Astrocyte (in vitro differentiated cells and primary cell): ENCODE measurements at places on chromosomes 11 and 22. TPM values are rescaled to one million over a fixed set of nuclear protein-coding genes. Genes with fewer than 3 reads are reported as not detected.

TRPC6 gene
- total RNA-seq, result 0.07 and 0.17 TPM in 2 replicates

SLCO2B1 gene
- 2.6 and 5.0 TPM in 2 replicates for total RNA-seq

CDKN1C gene
- total RNA-seq, result 3.8 and 7.5 TPM in 2 replicates

FGF4 gene
- not detected in 2 replicates for total RNA-seq

MS4A3 gene
- not detected in 2 replicates for total RNA-seq

TUBA8 gene
- total RNA-seq, result 0.79 TPM in 1 of 2 replicates, not detected in the other

GRCh38 chr11:26109658-26110368, 222.1 kb upstream of the ANO3 start:
- no peak overlapping the region for H3K4me3 ChIP-seq
- H3K27ac ChIP-seq, result no peak overlapping the region
- no peaks in the 10 kb centered on the region for H3K36me3 ChIP-seq
- no peaks in the 10 kb centered on the region for H3K4me1 ChIP-seq
- no peak for DNase-seq

DNA sequence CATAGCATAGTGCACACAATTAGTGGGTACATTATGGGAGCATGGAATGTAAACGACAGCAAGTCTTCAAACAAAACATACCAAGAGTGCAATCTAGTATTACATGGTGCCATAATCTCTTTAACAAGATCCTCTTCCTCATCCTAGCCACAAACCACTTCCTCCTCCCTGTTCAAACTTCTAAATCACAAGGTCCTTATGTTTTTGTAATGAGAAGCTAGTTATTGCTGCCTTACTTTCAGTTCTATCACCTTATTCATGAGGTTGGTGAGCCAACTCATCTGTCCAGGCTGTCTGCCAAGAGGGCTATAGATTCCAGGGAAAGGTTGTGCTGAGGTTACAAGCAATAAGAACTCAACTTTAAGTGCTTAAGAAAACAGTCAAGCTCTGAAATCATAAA, 195.4 kb upstream of the ARHGAP20 start:
- peaks cover 5% of the 10 kb centered on the region for H3K27me3 ChIP-seq
- H3K4me1 ChIP-seq, result peaks cover 22% of the 10 kb centered on the region
- no peak overlapping the region for H3K4me3 ChIP-seq

DNA sequence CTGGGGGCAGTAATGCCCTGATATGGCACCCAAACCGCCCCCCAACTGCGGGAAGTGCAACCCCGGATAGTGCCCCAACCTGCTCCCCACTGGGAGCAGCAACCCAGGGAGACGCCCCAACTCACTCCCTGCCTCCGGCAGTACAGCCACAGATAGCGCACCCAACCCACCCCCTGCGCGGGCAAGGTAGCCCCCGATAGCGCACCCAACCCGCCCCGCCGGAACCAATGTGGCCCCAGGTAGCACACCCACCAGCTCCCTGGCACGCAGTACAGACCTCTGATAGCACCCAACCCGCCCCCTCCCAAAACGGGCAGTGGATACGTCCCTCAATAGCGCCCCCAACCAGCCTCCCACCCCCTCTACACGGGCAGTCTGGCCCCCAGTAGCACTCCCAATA, 3.8 kb upstream of the RFPL3 start:
- no peak overlapping the region for H3K27ac ChIP-seq
- no peaks in the 10 kb centered on the region for H3K27me3 ChIP-seq
- no peak overlapping the region for H3K4me3 ChIP-seq
- no peaks in the 10 kb centered on the region for H3K36me3 ChIP-seq
- DNase-seq, result no peak

- no peak overlapping the region for H3K4me3 ChIP-seq
- DNase-seq, result no peak
- no peak overlapping the region for H3K27ac ChIP-seq
- no peaks in the 10 kb centered on the region for H3K27me3 ChIP-seq
These were observed 91.8 kb upstream of the CD44 start for GRCh38 chr11:35047179-35047578.

DNA sequence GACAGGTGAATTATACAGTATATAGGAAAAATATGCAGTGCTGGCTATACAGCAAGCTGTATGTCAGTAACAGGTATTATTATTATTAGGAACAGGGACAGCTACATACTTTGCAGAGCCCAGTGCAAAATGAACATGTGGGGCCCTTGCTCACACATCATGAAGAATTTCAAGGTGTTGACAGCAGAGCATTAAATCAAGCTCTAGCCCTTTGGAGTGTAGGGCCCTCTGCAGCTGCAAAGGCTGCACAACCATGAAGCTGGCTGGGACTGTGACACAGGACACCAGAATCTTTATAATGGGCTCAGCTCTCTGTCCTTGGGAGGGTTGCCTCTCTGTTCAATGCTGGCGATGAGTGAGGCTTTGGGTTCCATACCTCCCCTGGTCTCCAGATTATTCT, 44.9 kb upstream of the DAGLA start:
- H3K36me3 ChIP-seq, result no peaks in the 10 kb centered on the region
- peaks cover 7% of the 10 kb centered on the region for H3K4me1 ChIP-seq
- no peak overlapping the region for H3K4me3 ChIP-seq
- peaks cover 3% of the 10 kb centered on the region for H3K27me3 ChIP-seq

- no peak overlapping the region for H3K4me3 ChIP-seq
- H3K36me3 ChIP-seq, result no peaks in the 10 kb centered on the region
- no peaks in the 10 kb centered on the region for H3K27me3 ChIP-seq
- H3K4me1 ChIP-seq, result no peaks in the 10 kb centered on the region
- H3K27ac ChIP-seq, result no peak overlapping the region
These were observed 93.0 kb downstream of the APIP start for GRCh38 chr11:34823197-34823596.
